ENCODE measurements at places on chromosomes 6 and 20.

DNA sequence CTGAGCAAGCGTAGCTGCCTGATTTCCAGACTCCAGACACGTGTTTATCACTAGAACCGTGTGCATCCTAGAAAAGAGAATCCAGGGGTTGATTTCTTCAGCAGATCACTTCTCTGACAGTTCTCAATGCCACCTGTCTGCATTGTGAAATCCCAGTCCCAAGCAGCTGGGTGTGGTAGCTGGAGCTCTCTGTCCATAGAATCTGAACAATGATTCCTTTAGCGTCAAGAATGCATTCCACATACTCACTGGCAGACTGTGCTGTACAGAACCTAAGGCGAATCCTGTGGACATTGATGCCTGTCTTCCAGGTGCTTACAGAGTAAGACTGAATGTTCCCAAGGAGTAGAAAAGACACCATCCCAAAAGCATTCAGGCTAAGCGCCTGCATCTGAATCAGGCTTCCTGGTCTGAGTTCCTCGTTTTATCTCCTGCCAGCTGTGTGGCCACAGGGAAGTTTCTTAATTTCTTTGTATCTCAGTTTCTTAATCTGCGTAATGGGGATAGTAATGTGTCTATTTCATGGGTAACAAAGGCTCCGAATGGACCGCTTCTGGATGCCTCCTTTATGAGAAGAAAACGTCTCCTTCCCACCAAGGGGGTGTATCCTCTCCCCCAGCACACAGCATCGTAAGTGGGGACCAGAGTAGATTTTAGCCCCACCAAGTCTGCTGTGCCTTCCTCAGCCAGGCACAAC is 10.4 kb upstream of the TRAF3IP2 start:
- no peak for DNase-seq

- no peak for DNase-seq
These were observed 75.4 kb downstream of the RPP40 start for GRCh38 chr6:4928426-4928825.

GRCh38 chr6:108720827-108721226 is 127.4 kb upstream of the ARMC2 start:
- no peak for DNase-seq

GRCh38 chr6:132322398-132322797 is 78.9 kb downstream of the MOXD1 start:
- DNase-seq: no peak

DNA sequence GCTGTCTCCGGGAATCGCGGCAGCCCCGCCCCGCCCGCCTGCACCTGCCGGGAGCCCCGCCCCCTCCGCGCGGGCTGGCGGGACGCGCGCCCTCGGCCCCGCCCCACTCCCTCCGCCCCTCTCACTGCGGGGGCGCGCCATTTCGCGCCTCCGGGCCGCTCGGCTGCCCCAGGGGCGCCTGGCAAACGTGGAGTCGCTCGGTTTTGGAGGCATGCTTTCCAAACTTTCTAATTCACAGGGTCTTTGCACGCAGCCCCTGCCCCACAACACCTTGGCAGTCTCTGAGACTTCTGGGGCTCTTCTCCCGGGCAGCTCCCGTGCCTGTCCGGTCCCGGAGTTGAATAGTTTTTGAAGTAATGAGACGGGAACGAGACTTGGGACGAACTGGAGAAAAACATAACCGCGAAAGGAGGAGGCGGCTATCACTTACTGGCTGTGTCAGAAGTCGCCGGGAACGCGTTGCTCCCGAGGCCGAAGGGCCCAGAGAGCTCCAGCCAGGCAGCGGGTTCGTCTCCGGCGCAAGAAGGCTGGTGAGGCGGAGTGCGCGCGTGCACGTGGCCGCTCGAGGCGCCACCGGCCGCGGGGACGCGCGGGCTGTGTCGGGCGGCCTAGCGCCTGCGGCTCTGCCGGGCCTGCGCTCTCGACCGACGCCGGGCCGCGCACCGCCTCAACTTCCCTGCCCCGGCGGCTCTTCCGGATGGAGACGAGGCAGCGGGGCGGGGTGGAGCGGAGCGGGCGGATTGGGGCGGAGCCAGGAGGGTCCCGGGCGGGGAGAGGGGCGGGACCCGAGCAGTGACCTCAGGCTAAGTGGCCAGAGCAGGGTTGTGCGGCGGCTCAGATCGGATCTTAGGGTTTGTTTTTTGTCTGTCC is at the start of gene MCM9:
Gene MCM9 (minus strand): TSS at position 699 of the 870 bp plus-strand sequence. CDS start 3,436 bp downstream, outside the sequence.
- peak; percentile 62 for DNase-seq

GRCh38 chr20:37702403-37703034 is 8.7 kb downstream of the CTNNBL1 start:
- no peak for DNase-seq

DNA sequence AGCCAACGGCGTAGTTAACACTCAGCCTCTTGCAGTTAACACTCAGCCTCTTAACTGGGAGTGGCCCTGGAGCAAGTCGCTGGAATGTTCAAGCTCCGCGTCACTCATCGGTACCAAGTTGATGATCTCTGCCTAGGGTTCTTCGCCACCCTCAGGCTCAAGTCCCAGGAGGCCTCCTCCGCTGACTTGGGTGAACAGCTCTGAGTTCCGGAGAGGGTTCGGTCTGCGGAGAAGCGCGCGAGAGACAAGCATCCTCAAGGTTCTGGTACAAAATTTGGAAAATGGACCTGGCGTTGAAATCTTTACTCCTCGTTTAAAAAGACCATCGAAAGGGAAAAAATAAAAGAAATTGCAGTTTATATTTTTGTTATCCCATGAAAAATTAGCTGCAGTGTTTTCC is 876 bp upstream of the DSP start:
- DNase-seq: no peak

GRCh38 chr20:34108616-34109174 is 3.3 kb downstream of the EIF2S2 start:
- DNase-seq: no peak

DNA sequence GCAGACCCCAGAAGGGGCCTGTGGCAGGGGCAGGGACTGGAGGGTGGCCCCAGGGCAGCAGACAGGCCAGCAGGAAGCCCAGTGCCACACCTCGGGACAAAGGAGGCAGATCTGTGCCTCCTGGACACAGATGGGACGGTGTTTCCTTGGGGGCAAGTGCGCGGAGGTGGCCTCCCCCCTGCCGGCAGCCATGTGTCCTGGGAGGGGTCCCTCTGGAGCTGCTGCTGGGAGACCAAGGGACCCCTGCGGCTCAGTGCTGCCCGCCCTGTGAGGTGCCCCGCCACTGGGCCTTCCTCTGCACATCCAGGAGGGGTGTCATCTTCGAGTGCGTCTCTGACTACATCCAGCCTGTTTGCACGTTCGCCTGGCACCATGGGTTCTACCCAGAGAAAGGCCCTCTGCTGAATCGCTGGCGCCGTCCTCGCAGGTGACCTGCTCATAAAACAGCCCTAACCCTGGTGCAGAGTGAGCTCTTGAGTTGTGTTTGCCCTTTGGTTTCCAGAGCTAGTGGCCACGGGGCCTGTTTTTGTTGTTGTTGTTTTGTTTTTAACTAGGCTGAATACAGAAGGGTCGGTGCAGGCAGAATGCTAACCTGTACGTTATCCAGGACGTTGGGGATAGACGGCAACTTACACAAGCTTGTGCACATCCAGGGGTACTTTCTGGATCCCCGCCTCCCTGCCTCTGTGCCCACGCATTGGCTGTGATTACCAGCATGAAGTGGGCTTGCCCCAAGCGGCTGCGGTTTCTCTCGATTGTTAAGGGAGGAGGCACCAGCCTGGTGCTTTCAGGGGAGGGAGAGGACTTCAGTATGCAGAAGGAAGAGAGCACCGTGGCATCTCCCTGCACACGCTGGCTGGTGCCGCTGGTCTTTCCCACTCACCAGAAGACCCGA is 1.3 kb upstream of the KCNQ2 start:
- DNase-seq: no peak

GRCh38 chr6:27146706-27147505 is 100.6 kb upstream of the PRSS16 start:
- peak; percentile 68 for DNase-seq

DNA sequence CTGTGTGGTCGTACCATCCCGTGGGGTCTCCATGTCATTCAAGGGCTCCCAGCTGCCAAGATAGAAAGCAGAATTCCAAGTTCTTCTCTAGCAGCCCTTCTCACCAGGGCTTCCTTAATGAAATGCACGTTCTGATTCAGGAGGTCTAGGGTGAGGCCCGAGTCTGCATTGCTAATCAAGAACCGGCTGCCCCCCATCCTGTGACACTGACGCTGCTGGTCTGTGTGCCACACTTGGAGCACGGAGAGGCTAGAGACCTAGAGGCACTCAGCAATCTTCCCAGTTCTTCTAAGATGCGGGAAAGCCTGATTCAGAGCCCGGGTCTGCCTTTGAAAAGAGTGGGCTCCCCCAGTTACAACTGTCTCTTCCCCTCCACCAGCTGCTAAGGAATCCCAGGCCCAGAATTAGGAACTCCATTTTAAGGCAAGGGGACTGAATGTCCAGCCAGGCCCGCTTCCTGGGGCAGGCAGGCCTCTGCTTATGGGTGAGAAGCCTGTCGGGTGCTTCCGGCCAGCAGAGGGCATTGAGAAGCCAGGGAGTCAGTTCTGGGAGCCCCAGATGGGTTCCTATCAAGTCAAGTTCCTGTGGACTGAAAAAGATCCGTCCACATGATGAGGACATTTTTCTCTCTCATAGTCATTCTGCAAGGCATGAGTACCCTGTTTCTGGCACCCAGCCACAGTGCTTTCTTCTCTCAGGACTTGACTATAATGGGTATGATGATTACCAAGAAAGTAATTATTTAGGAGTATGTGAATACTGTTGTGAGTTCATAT is 69.8 kb upstream of the RIN2 start:
- peak; percentile 11 for DNase-seq

GRCh38 chr6:159249128-159249527 is 79.9 kb downstream of the FNDC1 start:
- DNase-seq: no peak

DNA sequence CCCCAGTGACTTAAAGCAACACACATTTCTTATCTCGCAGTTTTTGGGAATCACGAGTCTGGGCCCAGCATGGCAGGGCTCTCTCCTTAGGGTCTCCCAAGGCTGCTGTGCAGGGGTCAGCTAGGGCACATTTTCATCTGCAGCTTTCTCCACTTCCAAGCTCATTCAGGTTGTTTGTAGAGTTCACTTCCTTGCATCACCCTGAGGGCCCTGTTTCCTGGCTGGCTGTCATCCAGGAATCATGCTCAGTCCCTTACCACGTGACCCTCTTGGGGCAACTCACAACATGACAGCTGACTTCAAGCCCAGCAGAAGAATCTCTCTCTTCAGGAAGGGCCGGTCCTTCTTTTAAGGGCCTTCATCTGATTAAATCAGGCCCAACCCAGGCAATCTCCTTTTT is 21.3 kb downstream of the SNAP25 start:
- no peak for DNase-seq

- no peak for DNase-seq
These were observed 125.5 kb downstream of the EPHA7 start for GRCh38 chr6:93293872-93294271.

DNA sequence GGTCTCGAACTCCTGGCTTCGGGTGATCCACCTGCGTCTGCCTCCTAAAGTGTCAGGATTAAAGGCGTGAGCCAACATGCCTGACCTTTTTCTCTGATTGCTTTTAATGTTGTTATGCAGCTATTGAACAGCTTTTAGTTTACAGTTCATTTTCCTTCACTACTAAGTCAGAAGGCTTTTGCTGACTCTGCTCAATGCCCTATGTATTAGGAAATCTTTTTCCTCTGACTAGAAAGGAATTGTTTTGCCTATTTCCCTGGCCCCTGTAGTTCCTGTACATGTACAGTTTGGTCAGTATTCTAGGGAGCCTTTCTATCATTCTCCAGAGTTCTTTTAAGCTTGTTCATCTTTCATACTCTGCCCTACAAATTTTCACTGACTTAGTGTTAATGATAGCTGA is 280.2 kb downstream of the CDKAL1 start:
- DNase-seq: no peak

Data from hypothalamus (tissue), 51 donors.